T1000 (cell line): ENCODE measurements at places on chromosomes 16 and 17.

- no peak for DNase-seq
Observed at GRCh38 chr17:8243827-8244226, 4.0 kb downstream of the CTC1 start.

DNA sequence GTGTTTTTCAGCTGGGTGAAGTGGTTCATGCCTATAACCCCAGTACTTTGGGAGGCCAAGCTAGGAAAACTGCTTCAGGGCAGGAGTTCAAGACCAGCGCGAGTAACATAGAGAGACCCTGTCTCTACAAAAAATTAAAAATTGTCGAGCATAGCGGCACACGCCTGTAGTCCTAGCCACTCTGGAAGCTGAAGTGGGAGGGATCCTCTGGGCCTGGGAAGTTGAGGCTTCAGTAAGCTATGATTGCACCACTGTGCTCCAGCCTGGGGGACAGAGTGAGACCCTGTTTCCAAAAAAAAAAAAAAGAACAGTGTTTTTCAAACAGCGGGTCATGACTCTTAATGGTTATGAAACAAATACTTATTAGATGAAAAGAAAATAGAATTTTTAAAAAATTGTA lies 2.3 kb upstream of the CYTH1 start:
- no peak for DNase-seq

DNA sequence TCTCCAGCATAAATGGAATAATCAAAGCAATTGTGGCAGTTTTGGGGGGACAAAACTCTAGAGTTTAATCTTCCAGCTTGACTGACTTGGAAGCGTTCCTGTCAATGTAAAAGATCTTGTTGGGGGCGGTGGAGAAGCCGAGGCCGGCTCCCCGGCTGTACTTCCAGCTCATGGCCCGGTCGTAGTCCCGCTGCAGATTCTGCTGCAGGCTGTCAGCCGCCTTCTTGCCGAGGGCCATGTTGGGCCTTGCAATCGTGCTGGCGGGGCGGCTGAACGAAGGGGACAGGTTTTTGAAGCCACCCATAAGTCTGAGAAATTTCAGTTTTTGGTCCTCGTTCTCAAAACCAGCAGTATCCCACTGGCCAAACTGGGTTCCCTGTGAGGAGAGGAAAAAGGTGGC lies 11.2 kb downstream of the KNOP1 start:
- DNase-seq, result no peak

GRCh38 chr16:85202051-85202601 lies 89.9 kb upstream of the CIBAR2 start:
- no peak for DNase-seq

- DNase-seq, result no peak
Observed at GRCh38 chr16:7614021-7614795, 281.6 kb downstream of the RBFOX1 start.

- no peak for DNase-seq
Observed at GRCh38 chr16:79560318-79560717, 40.2 kb downstream of the MAF start.

DNA sequence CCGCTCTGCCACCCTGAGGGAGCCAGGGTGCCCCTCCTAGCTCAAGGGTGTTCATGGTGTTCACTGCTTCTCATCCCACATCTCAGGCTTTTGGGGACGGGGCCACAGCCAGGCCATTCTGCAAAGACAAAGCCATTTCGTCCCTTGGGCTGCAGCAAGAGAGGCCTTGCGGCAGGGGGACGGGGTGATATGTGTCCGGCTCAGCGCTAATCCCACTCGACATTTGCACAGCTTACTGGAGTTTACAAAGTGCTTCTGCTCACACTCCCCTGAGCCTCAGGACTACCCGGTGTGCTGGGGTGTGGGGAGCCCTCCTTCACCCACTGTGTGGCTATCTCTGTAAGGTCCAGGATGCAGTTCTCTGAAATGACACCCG lies 84.3 kb downstream of the RTN4RL1 start:
- no peak for DNase-seq

DNA sequence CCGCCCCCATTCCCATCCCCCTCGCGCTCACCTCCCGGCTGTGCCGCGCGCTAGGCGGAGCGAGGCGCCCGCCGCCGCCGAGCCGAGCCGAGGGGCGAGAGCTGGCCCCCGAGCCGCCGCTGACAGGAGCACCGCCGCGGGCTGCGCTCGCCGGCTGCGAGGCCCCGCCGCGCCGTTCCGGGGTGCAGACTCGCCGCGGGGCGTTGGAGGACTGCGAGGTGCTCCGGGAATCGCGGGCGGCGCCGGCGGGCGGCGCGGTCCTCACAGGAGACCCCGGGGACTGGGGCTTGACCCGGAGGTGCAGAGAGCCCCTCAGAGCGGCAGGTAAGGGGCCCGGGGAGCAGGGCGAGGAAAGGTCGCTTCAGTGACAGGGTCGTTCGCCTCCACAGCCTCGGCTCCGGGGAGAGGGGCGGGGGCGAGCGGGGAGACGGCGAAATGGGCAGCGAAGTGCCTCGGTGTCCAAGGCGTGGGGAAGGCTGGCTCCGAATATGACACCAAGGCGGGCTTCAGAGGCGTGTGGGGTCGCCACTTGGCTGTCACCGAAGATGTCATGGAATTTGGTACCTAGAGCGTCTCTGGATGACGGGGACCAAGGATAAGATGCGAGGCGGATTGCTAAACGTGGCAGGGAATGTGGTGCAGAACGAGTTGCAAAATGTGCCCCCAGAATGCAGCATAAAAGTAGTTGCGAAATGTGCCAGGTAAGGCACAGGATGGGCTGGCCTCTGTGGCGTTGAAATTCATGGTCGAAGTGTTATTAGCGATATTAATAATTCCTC lies 580 bp downstream of the TANC2 start:
- DNase-seq, result no peak

GRCh38 chr16:11326084-11326736 lies 19.0 kb upstream of the RMI2 start:
- no peak for DNase-seq

DNA sequence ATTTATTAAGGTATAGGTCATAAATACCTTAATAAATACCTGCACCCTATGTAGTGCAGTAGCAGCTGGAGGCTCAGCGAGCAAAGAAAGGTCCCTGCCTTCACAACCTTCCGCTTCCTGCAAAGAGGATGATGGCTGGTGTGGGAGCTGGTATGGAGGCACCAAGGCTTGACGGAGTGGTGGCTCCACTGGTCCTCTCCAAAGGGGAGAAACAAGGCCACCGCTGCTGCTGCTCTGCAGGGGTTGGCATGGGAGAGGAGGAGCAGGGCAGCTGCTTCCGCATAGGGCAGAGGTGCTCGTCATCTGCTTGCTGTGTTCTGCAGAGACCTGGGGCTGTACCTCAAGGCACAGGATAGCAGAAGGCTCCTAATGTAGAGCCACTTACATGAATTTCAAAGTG lies 52.8 kb downstream of the NDEL1 start:
- no peak for DNase-seq

DNA sequence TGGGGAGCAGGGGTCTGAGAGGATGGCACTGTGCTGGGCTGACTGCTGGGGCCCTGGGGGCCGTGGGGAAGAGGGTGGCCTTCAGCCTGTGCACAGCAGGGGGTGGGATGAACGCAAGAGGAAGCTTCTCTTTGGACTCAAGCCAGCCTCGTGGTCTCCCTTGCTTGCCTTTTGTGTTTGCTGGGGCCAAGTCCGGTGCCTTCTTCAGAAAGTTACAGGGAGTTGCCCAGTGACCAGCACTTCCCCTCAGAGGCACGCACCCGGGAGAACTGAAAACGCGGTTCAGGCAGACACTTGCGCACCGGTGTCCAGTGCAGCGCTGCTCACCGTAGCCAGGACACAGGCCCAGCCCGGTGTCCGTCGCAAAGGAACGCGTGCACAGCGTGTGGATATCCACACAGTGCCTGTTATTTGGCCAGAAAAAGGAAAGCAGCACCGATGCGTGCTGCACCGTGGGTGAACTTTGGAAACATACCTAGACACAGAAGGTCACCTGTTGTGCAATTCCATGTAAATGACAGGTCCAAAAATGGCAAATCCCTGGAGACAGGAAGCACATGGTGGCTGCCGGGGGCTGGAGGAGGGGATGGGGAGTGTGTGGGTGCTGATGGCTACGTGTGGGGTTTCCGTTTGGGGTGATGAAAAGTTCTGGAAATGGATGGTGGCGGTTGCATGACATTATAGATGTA lies 29.4 kb upstream of the NUDT16L1 start:
- DNase-seq, result no peak

- no peak for DNase-seq
Observed at GRCh38 chr17:34579017-34579946, at the start of gene TMEM132E. Gene TMEM132E (plus strand): TSS chr17:34579582. CDS start chr17:34581077, 1,495 bp downstream.

GRCh38 chr16:58123896-58124600 lies 5.1 kb downstream of the CFAP20 start:
- no peak for DNase-seq

DNA sequence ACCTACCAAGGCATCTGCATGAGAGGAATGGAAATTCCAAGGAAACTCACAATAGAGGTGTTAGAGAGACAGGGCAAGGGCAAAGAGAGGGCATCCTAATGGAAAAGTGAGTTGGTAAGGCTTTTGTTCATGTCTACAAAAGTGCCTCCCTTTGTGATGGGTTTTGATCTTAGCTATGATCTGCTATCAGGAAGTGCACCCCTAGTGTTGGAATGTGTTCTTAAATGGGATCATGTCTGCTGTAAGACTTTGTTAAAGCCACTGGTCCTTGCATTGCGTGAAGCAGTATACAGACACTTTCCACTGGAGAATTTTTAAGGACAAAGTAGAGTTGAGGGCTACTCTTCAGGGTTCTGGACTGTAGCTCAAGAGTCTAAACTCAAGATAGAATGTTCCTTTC lies 92.0 kb downstream of the MAP2K6 start:
- no peak for DNase-seq
